Head of caudate nucleus (tissue), 42 donors: ENCODE measurements at places on chromosomes 12 and 14.

DNA sequence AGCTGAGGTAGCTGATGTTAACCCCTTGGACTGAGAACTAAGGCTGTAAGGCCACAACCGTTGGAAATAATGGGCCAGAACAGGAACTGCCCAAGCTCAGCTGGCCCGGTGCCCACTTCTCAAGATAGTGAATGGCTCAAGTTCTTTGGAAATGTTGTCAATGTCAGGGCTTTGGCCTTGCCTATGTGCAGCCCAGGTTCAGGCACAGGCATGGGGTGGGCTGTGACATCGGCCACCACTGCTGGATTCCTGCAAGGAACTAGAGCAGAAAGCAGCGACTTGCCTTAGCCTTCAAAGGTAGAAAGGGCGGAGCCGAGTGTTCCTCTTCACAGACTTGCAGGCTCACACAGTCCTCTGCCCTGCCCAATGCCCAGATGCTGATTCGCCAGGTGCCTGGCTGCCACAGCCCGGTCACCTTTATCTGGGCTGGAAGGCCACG lies 291.2 kb downstream of the ZFP36L1 start:
- peak; percentile 35 for DNase-seq

- peak; percentile 61 for DNase-seq
Observed at GRCh38 chr12:118136559-118137003, 657 bp downstream of the PEBP1 start.

DNA sequence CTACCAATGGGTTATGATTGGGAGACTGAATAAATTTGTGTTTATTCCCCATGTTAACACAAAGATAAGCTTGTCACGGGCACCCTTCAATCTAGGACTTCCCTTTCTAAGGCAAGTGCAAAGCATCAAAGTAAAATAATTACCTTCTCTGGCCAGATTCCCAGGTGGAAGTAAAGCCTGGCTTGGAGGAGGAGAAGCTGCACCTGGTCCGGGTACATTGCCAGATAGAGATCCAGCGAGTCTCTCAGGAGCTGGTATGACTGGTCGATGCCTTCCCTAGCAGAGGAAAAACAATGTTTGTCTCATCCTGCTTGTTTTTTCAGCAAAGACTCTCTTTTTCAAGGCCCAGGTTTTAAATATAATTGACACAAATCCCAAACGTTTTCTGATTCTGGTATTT lies 24.9 kb downstream of the FBXO21 start:
- DNase-seq, result no peak

GRCh38 chr12:110613071-110613770 lies 708 bp upstream of the TCTN1 start:
- DNase-seq, result peak; percentile 19

GRCh38 chr14:101001311-101002069 lies 98.0 kb upstream of the RTL1 start:
- DNase-seq, result no peak

DNA sequence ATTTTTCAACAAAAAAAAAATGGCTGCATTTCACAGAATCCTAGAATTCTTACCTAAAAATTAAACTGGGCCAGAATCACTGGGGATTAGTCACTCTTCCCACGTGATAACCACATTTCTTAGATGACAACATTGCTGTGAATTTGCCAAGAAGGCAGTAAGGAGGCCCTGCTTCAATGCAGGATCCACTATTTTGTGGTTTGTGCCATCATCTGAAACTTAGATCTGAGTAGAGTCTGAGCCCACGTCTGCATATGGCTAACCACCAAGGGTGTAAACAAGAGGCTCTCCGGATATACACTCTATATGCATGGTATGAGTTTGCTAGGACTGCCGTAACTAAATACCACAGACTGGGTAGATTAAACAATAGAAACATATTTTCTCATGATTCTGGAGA lies 24.4 kb upstream of the TBX5 start:
- DNase-seq, result no peak

- DNase-seq, result no peak
Observed at GRCh38 chr14:52048641-52049204, 20.1 kb downstream of the NID2 start.

GRCh38 chr12:109393437-109394345 lies 46.0 kb downstream of the MYO1H start:
- no peak for DNase-seq

DNA sequence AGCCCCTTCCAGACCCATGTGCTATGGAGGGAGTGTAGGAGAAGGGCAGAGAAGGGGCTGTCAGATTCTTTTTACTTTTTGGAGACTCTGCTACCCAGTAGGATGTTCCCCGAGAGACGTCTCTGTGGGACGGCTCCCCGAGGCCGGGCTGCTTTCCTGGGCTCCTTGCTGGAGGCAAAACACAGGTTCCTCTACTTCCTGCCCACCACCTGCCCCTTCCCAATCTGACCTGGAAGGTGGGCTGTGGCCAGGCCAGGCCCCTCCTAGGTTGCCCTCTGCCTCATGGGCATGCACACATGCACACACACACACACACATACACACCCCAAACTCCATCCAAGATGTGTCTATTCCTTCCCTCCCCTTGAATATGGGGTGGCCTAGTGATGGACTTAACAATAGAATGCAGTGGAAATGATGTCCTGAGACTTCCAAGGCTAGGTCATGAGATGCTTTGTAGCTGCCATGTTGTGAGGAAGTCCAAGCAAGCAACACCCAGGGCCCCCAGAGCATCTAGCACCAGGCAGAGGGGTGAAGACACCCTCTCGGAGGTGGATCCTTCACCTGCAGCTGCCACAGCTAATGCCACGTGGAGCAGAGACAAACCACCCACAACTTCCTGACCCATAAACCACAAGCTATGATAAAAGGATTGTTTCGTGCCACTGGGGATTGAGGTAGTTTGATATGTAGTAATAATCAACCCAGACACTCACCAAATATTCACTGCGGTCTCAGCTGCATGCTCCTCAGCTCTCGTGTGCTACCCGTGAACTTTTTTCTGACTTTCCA lies 1.6 kb upstream of the ASB2 start:
- DNase-seq, result no peak

- no peak for DNase-seq
Observed at GRCh38 chr12:91332302-91332701, 149.7 kb upstream of the DCN start.

- DNase-seq, result no peak
Observed at GRCh38 chr14:84375235-84375634, 1154.7 kb upstream of the FLRT2 start.

GRCh38 chr12:6364044-6364374 lies 11.4 kb downstream of the SCNN1A start:
- no peak for DNase-seq

DNA sequence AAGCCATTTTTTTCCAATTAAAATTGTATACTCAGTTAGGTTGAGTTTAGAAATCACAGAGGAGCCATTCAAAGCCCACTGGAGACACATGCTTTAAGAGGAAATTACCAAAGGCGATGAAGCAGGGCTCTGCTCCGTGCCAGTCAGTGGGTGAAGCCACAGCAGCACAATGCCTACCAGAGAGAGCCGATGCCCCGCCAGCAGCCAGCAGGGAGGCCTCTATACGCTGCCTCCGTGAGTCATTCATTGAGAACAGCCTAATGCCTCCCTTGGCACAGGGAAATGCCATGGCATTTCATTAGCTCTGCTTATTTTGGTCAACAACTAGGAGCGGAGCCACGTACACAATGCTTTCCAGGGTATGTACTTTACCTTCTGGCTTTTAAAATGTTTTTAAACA lies 197.8 kb upstream of the FRMD6 start:
- no peak for DNase-seq

GRCh38 chr12:12582193-12582881 lies 19.7 kb upstream of the DUSP16 start:
- no peak for DNase-seq

- no peak for DNase-seq
Observed at GRCh38 chr12:22348208-22348607, 13.7 kb upstream of the ST8SIA1 start.

DNA sequence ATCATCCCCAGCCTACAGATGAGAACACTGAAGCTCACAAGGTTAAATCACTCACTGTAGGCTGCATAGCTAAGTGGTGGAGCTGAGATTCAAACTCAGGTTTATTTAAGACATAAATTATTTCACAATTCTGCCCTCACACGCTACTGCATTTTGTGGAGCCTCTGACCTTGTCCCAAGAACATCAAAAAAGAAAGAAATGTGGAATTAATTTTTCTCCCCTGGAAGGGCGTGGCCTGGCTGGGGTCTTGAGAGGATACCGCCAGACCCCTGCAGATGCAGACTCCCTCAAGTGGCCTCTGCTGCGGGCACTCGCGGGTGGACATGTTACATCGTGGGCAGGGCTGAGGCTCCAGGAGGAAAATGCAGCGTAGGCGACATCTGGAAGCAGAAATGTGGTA lies 40.6 kb downstream of the LTBP2 start:
- DNase-seq, result no peak

- DNase-seq, result no peak
Observed at GRCh38 chr12:48352157-48352760, 1.5 kb upstream of the ZNF641 start.

GRCh38 chr14:95021588-95021987 lies 135.7 kb downstream of the DICER1 start:
- no peak for DNase-seq

- DNase-seq, result no peak
Observed at GRCh38 chr14:100341301-100342031, 18.3 kb downstream of the SLC25A47 start.

DNA sequence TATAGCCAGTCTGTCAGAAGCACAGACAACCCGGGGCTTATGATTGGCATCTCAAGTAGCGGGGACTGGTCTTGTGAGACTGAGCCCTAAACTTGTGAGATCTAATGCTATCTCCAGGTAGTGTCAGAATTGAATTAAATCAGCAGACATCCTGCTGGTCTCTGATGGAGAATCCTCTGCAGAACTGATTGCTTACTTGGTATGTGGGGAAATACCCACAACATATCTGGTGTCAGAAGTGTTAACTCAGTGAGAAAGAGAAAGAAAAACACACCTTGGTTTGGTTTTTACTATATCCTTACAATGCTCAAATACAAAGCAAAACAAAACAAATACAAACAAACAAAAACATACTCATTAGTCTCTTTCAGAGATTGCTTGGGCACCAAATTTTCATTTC lies 10.0 kb downstream of the SEL1L start:
- no peak for DNase-seq

DNA sequence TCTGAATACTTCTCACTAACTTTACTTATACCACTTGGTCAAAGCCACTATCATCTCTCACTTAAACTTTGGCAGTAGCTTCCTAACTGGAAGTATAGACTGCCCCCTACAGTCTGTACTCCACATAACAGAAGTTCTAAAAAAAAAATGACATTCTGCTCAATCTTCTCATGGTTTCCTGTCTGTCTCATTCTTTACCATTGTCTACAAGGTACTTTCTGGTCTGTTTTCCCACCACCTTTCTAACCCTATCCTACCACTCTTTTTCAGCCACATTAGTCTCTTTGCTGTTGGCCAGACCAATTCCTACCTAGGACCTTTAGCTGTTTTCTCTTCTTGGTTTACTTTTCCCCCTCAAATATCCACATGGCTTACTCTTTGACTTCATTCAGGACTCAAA lies 14.7 kb downstream of the CPSF6 start:
- no peak for DNase-seq

DNA sequence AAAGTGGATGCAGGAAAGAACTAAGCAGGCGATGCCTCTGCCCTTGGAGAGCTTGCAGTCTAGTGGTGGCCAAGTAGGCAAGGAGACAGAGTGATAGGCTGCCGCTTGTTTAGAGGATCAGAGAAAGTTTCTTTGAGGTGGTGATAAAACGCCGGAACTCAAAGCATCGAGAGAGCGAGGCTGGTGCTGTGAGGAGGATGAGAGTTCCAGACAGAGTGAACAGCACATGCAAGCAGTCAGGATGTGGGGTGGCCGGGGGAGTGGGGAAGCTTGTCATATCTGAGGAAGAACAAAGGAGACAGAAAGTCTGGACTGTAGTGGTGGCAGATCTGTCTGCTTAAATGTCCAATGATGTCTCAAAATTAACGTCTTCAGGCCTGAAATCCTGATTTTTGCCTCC lies 319.7 kb downstream of the SNAPC1 start:
- no peak for DNase-seq

GRCh38 chr14:99955826-99956455 lies 109.3 kb upstream of the EVL start:
- DNase-seq, result no peak

DNA sequence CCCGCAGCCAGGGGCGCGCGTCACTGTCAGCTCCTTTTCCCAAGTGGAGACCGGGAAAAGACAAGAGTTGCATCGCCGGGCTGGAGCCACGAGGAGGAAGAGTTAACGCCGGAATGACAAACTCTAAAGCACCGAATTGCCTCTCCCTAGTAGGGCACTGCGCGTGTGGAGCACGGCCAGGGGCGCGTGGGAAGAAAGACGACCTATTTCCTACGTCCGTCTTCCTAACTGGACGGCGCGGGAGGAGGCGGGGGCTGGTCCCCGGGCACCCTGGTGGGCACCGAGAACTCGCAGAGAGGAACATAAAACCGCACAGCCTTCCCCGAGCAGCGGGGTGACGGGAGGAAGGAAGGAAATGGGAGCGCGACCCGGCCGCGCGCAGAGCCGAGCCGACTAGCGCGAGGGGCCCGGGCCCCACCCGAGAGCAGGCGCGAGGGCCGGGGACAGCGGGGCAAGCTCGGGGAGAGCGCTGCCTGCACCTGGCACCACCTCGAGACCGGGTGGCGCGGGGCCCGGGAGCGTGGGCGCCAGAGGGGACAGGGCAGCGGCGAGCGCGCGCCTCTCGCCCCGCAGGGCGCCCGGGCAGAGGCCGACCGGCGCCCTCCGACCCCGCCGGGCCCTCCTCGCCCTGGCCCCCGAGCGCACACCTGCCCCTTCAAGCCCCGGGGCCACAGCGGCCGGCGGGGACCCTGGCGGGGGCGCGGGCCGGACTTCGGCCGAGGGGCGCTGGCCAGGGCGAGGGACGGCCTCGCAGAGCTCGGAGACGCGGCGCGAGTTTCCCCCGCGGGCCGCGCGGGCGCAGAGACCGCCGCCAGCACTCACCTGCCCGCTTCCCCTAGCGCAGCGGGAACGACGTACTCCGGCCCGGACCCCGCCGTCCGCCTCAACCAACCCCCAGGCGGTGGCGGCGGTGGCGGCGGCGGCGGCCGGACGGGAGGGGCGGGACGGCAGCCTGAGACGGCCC lies at the start of gene SETD3:
Gene SETD3 (minus strand): TSS at position 954 of the 964 bp plus-strand sequence. CDS start 15,054 bp downstream, outside the sequence.
- peak; percentile 57 for DNase-seq

- DNase-seq, result no peak
Observed at GRCh38 chr12:3319723-3320492, 171.1 kb upstream of the PRMT8 start.

DNA sequence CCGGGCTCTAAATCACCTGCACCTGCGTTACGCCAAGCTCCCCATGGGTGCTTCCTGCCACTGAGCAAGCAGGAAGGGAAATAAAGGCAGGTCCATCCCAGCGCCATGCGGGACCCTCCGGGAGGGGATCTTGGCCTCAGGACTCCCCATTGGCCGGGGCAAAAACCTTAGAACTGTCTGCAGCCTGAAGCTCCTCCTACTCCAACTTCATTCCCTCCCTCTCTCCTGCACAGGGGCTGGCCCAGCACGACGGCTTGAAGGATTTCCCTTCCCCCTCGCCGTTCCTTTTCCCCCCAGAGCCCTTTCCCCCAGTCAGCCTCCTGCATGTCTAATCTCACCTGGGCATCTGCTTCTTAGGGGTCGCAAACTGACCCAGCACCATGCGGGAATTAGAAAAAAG lies 137.2 kb upstream of the NCOR2 start:
- no peak for DNase-seq

- peak; percentile 89 for DNase-seq
Observed at GRCh38 chr12:40622246-40622838, 69.9 kb upstream of the CNTN1 start.

- no peak for DNase-seq
Observed at GRCh38 chr12:9364224-9365176, 156.3 kb upstream of the PZP start.
